Activated CD4-positive, CD25-positive, alpha-beta regulatory T cell treated with anti-CD3 and anti-CD28 coated beads, Interleukin-2, amount 50 U/mL, for 24 hours (primary cell): ENCODE measurements at places on chromosomes 2 and 18.

DNA sequence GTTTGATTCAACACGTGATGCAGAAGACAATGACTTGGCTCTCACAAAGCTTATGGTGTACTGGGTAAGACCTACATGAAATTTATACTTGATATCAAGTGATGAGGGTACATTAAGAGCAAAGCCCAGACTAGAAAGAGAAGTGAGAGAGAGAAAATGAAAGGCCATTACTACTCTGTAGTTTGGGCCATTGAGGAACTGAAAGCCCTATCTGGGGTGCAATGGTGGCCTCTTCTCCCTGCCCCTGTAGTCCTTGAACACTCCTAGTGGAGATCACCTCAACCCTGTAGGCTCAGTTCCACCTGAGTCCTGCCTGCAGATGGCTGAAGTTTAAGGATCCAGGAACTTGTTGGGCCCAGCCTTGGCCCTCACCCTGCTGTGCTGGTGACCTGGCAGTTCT, 569.8 kb upstream of the MEX3C start:
- ATAC-seq = no peak

- ATAC-seq = no peak
Measured at GRCh38 chr2:45909677-45910191, 258.3 kb downstream of the PRKCE start.

DNA sequence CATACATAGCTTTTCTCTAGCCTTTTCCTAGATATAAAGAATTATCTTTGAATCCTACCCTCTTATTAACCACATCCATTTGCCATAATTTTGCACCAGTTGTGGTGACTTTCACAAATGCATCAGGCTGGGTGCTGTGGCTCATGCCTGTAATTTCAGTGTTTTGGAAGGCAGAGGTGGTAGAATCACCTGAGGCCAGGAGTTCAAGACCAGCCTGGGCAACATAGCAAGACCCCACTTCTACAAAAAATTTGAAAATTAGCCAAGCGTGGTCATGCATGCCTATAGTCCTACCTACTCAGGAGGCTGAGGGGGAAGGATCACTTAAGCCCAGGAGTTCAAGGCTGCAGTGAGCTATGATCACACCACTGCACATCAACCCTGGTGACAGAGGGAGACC, 672.4 kb upstream of the CHAC2 start:
- ATAC-seq = no peak

- no peak for ATAC-seq
Measured at GRCh38 chr18:46920067-46920466, 2.7 kb downstream of the KATNAL2 start.

GRCh38 chr18:79309614-79310358, 85.9 kb upstream of the NFATC1 start:
- ATAC-seq = no peak

- ATAC-seq = no peak
Measured at GRCh38 chr2:3386448-3386958, 7.0 kb downstream of the TRAPPC12 start.

DNA sequence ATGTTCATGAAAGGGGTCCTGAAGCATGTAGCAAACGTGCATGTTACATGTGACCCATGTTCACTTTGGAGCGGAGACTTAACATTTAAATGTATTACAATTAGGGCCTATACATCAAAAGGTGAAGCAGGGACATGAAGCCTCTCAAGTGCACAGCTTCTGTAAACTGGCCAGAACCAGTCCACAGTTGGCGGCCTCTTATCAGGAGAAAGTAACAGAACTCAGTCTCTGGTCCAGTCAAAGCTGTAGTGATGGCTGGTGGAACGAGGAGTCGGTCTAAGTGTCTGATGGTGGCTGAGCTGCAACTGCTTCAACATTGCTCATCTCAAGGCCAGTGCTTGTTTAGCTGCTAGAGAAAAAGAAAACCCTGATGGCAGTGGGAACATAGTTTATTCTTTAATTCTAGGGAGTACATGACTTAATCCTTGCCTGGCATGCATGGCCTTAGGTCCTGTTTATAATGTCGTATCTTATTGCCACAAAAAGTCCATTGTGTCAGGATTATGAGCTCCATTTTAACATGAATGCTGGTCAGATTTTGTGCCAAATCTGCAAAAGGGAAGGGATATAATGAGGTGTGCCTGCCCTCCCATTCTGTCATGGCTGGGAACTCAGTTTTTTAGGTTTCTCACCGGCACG, 22.2 kb upstream of the YES1 start:
- ATAC-seq = no peak

GRCh38 chr2:579961-580360, 97.2 kb downstream of the TMEM18 start:
- ATAC-seq = no peak

DNA sequence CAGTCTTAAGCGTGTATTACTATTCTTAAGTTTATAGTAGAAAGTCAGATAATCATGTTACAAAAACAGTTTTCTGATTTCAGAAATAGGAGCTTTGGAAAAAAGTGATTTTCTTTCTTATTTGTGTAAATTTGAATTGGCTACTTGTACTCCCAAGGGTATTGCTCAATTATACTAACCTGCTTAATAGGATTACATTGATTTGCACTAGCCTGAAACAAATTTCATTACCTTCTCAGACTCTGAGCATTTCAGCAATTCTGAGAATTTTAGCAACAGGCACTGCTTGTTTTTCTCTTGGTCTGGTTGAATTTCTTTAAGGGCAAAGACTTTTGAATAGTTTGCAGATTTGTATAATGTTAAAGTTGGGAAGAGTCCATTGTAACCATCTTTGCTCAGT, 87.2 kb upstream of the NXPH2 start:
- ATAC-seq = no peak

GRCh38 chr18:73509460-73509859, 638.2 kb downstream of the FBXO15 start:
- no peak for ATAC-seq

DNA sequence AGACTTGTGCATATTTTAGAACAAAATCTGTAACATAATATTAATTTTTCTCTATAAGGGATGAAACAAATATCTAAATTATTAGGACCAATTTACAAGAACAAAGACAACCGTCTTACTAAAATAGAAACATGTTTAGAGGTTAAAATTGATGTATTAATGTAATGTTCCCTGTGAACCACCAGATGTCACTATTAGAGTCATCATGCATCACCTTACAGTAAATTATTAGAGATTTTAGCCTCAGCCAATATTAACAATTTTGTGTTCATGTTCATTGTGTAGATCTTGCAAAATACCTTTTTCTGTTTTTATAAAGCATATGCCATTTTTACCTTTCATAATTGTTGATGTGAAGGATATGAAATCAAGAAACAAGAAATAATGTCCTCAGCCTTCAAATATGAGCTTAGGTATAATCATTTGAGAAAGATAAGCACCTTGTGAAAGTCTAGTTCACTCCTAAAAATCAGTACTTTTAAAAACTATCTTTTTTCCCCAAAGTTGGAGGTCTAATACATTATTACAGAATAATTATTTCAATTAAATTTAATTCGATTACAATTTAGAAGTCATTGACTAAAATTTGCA, 344.3 kb upstream of the KCNH7 start:
- no peak for ATAC-seq

DNA sequence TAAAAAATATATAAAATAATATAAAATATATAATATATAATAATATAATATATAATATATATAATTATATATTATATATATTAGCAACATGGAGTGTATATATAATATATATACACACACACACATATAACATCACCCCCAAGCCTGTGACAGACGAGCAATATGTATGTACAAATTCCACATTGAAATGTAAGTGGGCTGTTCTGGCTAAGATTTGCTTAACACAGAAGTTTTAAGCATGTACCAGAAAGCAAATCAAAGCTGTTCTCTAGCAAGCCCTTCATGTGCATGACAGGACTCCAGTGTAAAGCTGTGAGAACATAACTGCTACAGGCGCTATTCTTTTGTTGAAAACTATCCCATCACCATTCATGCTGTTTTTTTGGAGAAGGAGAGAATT, 261.7 kb upstream of the TNP1 start:
- no peak for ATAC-seq

DNA sequence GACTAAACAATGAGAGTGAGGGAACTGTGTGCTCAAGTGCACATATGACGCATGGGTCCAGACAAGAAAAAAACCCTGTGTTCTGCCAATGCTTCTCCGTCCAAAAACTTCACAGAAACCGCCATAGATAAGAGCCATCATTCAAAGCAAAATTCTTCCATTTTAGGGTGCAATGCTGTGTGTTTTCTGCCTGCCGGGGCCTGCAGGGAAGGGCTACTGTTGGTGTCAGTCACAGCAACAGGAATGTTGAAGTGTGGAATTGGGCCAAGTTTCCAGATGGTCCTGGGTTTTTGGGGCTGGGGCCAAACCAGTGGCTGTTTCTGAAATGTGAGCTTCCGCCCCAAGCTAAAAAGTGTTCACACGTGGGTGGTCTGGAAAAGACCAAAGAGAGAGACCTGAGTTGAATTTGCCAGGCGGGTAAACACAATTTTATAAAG, 677 bp upstream of the MC2R start:
- ATAC-seq = no peak

DNA sequence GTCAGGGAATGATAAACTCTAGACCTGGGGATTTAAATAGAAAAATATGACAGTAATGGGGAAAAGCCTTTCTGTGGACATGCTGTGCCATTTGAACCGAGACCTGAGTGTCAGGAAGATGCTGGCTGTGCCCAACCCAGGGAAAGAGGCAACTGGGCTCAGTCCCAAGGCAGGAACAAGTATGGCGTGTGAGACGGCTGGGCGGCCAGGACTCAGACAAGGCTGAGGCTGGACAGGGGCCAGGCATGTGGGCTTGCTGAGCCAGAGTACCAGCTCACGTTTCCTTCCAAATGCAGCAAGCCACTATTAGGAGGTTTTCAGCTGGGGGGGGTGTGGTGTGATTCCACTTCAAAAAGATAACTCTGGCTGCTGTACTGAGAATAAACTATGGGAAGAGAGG, 92.4 kb downstream of the INPP5D start:
- ATAC-seq = no peak

DNA sequence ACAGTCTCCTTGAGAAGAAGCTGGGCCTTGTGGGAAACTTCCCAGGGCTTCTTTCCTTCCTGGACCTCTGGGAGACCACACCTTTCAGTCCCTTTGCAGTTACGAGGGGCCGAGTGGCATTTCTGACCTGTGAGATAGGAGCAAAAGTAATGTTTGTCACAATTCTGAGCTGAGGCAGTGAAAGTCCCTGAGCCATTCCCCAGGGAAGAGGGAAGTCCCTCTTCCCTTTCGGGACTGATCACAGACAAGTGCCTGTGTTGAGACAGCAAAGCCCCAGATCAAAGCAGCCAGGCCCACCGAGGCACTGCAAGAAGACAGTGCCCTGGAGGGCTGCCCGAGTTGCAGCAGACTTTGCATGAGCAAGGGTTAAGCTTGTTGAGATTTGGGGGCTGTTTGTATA, 41.9 kb downstream of the RHOB start:
- no peak for ATAC-seq

GRCh38 chr2:188787021-188787657, 187.0 kb upstream of the COL3A1 start:
- ATAC-seq = no peak

- no peak for ATAC-seq
Measured at GRCh38 chr18:51128533-51128932, 68.9 kb downstream of the MEX3C start.

DNA sequence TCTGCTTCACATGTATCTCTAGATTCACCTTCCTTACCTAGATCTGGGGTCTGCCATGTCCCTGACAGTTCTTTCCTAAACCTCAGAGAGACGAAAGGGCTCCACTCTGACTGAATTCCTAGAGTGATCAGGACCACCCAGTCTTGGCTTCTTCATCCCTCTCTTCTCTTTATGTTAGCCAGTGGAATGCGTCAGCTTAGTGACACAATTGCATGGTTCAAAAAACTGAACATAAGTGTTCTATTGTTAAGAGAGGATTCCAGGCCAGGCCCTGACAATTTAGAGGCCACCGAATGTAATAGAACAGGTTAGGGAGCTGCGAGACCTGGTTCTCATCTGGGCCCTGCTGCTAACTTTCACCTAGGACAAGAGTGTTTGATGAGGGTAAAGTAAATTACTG, 10.0 kb downstream of the PRELID3A start:
- ATAC-seq = no peak

DNA sequence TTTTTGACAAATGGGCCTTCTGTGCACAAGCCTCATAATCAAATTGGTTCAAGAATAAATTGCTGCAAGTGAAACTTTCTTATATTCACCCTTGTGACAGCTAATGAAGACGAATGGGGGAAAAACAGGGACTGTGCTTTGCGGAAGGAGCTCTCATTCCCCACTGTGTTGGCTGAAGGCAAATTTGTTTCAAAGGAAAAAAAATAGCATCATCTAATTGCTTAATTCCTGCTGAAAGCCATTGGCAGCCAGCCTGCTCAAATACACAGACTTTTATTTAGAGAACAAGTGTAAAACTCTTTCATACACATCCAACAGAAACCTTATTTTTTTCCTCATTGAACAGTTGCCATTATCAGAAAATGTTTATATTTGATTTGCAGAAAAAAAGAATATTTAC, 172.3 kb downstream of the ARL6IP6 start:
- ATAC-seq = no peak

- no peak for ATAC-seq
Measured at GRCh38 chr2:219525533-219526232, 11.4 kb downstream of the ASIC4 start.

DNA sequence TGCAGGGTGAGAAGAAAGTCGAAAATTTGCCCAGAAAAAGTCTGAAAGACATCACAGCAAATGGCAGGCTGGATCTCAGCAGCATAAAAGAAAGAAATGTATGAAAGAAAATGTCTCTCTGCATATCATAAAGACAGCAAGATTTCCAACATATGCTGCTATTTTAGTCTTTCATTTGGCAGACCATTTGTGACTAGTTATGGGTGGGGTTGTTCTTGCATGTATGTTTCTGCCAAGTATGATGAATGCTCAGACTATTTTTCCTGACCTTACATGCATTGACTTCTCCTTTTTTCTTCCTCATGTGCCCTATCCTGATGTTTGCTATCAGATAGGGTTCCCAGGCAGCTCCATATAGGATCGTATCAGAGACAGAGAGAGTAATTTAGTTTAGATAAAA, 58.5 kb upstream of the PARD3B start:
- ATAC-seq = no peak

- ATAC-seq = no peak
Measured at GRCh38 chr2:200615247-200615646, 29.4 kb downstream of the AOX1 start.

- ATAC-seq = no peak
Measured at GRCh38 chr2:221448844-221449390, 123.2 kb downstream of the EPHA4 start.

GRCh38 chr2:204824751-204825453, 279.6 kb downstream of the PARD3B start:
- ATAC-seq = no peak

DNA sequence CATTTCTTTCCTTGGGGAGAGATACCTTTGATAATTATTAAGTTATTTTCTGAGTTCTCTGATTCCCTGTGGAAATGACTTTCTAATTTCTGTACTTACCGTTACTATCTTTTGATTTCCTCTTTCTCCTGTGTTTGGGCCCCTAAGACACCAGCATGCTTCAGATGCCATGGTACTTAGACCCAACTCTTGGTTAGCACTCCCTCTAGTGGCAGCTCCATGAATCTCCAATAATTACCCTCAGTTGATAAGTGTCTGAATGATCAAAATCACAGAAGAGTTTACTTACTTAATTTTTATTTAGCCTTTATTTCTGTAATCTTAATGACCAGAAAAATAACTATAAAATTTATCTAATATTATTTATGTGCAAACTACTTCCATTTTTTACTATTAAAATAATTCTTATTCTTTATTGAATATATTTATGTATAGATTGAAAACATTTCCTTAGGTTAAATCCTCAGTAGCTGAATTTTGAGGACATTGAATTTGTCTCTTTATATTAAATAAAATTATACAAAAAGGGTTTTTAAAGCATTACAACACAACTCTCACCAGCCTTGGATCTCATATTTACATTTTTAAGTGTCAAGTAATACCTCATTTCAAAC, 300.4 kb downstream of the KCNS3 start:
- peak; percentile 44 for ATAC-seq
